ENCODE measurements at places on chromosomes 3 and 15. TPM values are rescaled to one million over a fixed set of nuclear protein-coding genes. Genes with fewer than 3 reads are reported as not detected.
A peak's percentile ranks its signal among the peaks of the same experiment; 100 is the strongest.

Gene CX3CR1
- not detected for total RNA-seq

- no peak for DNase-seq
Observed at GRCh38 chr3:52068730-52069129, 12.4 kb upstream of the DUSP7 start.

Gene DVL3
- 38.2 TPM for total RNA-seq

Gene LRIG1
- 10.0 TPM for total RNA-seq

- no peak for DNase-seq
Observed at GRCh38 chr3:143914257-143914656, 57.4 kb upstream of the DIPK2A start.

- no peak for DNase-seq
Observed at GRCh38 chr3:130345487-130346079, at the start of gene COL6A5. COL6A5 (plus strand) TSS chr3:130345672; CDS start chr3:130373639, 27,967 bp downstream.

DNA sequence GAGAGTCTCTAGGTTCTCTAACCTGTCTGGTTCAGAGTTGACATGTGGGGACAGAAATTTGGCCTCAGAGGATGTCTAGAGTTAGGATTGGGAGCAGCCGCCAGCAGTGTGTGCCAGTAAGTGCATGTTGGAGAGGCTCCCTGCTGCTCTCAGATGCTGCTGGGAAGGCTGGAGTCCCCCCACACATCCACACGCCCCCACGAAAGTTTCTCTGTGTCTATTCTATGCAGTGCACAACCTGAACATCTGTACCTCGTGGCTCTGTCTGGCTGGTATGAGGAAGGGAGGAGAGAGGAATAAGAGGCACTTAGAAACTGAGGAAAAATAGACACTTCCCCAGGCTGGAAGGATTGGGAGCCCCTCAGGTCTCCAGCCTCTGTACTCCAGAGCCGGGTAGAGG, 131.8 kb downstream of the RAB11A start:
- DNase-seq, result no peak

DNA sequence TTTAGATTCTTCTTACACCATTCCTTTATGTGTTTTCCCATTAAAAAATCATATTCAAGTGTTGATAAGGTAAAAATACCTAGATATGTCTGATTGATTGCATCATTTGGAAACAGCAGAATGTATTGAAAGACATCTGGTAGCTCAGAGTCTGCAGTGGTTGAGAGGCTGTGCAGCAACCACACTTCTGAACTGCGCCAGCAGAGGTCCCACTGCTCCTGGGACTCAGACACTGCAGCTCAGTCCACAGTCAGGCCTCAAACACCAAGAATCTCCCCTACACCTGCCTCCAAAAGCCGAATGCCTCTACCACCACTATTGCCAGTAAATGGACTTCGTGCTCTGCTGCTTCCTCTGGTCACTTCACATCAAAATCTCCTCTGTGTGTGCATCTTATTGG, 176.9 kb upstream of the LMCD1 start:
- no peak for DNase-seq

GRCh38 chr3:45442679-45443253, 54.4 kb downstream of the LARS2 start:
- no peak for DNase-seq

DNA sequence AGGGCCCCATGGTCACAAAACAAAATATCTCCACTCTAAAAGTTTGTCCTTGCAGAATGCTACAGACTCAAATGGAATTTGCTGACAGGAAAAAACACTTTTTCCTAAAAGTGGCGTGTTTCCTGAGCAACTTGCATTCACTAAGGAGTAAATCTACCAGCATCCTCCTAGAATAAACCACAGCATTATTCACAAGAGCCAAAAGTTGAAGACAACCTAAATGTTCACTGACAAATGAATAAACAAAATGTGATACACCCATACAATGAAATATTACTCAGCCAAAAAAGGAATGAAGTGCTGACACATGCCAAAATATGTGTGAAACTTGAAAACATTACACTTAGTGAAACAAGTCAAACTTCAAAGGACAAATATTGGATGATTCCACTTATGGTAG, 28.9 kb downstream of the ITGB5 start:
- DNase-seq, result no peak

- DNase-seq, result no peak
Observed at GRCh38 chr3:53188720-53189119, 27.7 kb downstream of the PRKCD start.

DNA sequence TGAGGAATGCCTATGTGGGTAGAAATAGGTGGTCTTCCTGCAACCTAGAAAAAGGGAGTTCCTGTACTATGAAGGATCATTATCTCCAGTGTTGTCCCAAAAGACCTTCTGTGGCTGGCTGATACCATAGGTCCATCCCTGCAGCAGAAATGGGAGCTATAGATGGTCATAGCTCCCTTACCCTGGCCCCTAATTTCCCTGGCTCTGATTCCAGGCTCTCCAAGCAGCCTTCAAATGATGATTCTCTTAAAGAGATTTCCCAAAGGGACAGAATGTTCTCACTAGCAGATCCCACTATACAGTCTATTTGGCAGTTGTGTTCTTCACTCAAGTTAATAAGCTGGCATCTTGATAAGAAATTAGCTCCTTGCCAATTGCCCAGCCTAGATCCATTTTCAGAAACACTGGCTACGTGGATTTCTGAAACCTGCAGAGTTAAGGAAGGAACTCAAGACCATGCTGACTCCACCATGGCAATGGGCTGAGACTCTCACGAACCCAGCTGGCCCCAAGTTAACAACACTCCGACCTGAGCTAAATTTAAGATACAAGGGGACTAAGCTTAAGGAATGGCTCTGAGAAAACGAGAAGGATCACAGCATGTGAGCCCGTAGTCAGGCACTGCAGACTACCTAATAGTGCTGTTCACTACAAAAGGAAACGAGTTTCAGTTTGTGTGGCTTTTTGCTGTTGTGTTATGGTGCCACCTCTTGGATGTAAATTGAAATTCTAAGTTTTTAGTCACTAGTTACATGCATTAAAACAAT, 11.4 kb downstream of the C15orf40 start:
- DNase-seq, result peak; percentile 33

DNA sequence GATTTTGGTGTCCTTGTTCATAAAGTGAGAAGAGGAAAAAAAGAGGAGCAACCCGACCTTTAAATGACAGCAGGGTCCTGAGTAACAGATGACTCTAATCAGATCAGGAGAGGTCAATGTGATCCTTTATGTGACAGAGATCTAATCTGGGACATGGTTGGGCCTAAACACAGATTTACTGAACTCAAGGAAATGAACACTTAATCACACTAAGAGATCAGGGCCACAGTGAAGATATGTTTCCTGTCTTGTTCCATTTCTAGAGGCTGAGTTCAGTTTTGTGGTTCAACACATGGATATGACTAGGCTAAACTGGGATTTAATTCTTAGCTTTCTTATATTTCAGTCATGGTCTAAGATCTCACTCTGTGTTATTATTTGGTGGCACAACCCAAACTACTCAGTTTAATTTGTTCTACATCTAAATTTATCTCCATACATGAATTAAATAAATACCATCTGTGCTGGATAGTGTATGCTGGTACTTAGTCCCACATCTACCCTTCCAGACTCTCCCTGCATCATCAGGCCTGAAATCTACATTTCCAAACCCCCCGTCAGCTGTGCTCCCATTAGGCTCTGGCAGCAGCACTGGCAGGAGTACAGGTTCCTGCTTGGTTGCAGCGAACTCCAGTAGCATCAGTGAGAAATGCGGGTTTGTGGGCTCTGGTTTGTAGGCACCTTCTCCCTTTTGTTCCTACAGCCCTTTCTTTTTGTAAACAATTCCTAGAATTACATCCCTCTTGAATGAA, 22.6 kb downstream of the SFMBT1 start:
- DNase-seq, result no peak
